ENCODE measurements at places on chromosomes 3 and 15.

DNA sequence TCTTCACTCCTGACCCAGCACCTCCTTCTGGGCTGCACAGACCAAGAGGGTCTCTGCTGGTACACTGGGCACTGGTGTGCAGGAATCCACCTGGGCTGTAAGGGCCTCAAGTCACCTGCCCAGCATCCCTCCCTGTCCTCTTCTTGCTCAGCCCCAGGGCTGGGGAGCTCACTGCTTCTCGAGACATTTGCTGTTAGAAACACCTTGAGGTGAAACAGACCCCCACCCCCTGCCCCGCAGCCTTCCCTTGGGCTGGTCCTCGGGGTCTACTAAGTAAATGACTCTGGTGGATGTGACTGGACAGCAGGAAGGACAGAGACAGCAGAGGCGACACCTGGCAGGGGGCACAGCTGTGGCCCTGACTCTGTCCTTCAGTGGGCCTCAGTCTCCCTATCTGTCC is 29.1 kb downstream of the LOXL1 start:
- DNase-seq = no peak

- no peak for DNase-seq
These were observed 26.4 kb upstream of the TSPAN3 start for GRCh38 chr15:77097248-77097721.

- no peak for DNase-seq
These were observed 8.8 kb downstream of the TMEM40 start for GRCh38 chr3:12750223-12750622.

GRCh38 chr15:89211678-89212170 is 9.7 kb downstream of the RLBP1 start:
- no peak for DNase-seq

DNA sequence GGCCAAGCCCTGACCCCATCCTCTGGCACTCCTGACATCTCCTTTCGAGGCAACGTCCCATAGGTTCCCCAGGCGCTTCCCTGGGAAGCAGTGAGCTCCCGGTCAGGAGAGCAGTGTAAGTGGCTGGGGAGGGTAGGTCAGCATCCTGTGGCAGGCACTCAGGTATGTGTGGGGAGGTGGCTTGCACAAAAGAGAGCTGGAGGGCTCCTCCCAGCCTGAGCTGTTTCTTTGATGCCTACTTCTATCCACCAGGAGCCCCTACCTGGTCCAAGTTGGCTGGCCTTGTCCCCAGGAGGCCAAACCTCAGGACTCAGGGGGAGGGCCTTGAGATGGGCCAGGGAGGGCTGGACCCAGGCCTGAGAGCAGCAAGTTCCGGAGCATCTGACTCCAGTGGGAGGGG is 31.7 kb upstream of the LINGO1 start:
- no peak for DNase-seq

GRCh38 chr15:55282284-55282833 is 7.3 kb downstream of the RAB27A start:
- DNase-seq = peak; percentile 65

DNA sequence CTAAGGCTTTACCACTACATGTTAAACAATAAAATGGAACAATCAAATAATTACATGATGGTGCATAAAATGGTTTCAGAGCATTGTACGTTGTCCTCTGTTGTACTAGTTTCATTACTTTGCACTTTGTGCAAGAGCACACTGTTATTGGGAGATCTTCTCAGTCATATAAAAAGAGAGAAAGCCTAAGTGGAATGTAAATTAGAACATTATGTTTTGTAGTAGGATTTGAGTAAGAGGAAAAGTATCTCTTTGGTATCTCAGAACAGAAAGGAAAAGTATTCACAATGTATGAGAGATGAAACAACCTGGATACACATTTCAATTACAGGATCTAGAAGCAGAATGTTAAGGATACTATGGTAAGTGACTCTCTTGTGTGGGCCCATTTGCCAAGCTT is 26.9 kb upstream of the PLSCR2 start:
- DNase-seq = no peak

- no peak for DNase-seq
These were observed 40.2 kb downstream of the CMTM8 start for GRCh38 chr3:32278714-32279113.

DNA sequence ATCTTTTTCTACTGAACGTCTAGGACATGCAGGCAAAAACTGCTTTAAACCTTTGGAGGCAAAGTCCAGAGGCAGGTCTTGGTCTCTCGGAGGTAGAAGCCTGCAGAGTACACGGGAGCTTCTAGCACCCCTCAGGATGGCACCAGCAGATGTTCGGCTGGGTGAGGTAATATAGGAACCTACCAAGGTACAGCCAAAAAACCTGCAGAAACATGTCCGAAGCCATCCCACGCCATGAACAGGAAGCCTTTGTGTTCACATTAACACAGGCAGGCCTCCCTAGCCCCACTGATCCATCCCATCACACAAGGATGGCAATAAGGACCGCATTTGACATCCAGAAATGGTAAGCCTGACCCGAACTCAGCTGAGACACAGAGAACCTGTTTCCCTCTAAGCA is 157.9 kb upstream of the HES1 start:
- DNase-seq = no peak

- no peak for DNase-seq
These were observed 74.0 kb upstream of the PLSCR5 start for GRCh38 chr3:146679191-146679590.

DNA sequence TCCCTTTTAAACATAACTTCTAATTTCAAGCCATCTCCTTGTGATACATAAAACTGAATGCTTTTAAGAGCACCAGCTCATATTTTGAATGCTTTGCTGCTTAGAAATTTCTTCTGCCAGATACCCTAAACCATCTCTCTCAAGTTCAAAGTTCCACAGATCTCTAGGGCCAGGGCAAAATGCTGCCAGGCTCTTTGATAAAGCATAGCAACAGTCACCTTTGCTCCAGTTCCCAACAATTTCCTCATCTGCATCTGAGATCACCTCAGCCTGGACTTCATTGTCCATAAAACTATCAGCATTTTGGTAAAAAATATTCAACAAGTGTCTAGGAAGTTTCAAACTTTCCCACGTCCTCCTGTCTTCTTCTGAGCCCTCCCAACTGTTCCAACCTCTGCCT is 17.5 kb downstream of the OSTN start:
- DNase-seq = no peak

- DNase-seq = no peak
These were observed 411.5 kb upstream of the MCTP2 start for GRCh38 chr15:93819826-93820225.

GRCh38 chr3:117725314-117725713 is 1015.7 kb downstream of the TUSC7 start:
- no peak for DNase-seq

- no peak for DNase-seq
These were observed 143.8 kb upstream of the WNT5A start for GRCh38 chr3:55630921-55631299.

- DNase-seq = no peak
These were observed 73.7 kb downstream of the ABHD5 start for GRCh38 chr3:43764471-43764870.

- DNase-seq = no peak
These were observed 14.3 kb downstream of the ZIC4 start for GRCh38 chr3:147391781-147392624.

DNA sequence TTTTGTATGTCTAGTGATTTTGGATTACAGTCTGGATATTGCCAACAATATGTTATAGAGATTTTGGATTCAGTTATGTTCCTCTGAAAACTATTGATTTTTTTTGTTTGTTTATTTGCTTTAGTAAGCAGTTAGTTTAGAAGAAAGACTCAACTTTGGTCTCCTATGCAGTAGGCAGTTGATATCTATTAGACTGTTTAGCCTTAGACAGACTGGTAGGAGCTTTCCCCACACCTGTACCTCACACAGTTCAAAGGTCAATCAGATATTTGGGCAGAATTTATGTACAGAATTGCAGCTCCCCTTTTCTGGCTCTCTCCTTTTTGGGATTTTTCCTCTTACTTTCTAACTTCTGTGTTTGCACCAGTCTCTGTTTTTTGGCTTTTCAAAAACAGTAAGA is 42.3 kb downstream of the IL20RB start:
- no peak for DNase-seq

DNA sequence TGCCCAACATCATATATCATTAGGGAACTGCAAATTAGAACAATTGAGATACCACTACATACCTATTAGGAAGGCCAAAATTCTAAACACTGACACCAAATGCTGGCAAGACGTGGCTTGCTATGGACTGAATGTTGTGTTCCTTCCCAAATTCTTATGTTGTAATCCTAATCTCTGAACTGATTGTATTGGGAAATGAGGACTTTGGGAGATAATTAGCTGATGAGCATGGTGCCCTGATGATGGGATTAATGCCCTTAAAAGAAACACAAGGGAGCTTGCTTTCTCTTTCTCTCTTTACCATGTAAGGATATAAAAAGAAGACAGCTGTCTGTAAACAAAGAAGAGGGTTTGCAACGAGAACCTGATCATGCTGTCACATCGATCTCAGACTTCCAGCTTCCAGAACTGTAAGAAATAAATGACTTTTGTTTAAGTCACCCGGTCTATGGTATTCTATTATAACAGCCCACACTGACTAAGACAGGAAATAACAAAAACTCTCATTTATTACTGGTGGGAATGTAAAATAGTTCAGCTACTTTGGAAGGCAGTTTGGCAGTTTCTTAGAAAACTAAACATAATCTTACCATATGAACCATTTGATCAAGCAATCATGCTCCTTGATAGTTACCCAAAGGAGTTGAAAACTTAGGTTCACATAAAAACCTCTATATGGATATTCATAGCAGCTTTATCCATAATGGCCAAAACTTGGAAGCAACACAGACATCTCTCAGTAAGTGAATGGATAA is 458.3 kb upstream of the CBLB start:
- peak; percentile 14 for DNase-seq

DNA sequence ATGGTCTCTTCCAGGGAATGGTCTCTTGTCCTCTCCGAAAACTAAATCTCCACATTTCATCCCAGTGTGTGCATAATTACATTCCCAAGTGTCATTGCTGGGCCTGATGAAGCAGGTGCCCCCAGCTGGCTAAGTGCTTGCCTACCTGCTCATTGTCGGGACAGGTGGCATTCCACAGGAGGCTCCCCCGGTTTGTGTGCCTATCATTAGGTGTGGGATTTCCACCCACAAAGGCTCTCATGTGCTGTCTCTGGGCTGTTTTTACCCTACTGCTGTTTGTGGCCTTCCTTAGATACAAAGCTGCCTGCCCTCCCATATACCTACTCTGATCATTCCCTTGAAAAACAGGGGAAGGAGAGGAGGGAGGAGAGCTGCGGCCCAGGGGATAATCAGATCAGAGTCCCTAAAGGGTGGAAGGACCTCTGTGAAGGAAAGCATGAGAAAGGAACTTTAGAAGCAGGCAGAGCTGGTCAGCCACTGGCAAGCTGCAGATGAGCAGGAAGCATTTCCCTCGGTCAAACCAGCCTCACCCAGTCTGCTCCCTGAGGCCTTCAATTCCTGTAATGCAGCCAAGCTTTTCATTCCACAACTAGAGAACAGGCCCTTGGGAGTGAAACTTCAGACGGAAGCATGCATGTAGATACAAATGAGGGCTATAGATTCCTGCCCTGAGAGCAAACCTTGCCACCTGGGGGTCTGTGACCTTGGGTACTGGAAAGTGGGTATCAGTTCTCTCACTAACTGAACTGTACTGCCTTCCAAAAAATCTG is 60.7 kb upstream of the HEG1 start:
- DNase-seq = no peak

GRCh38 chr3:59408047-59408624 is 358.3 kb upstream of the CFAP20DC start:
- DNase-seq = no peak

GRCh38 chr15:82062479-82063454 is 16.9 kb upstream of the MEX3B start:
- no peak for DNase-seq

GRCh38 chr3:130907966-130908365 is 14.1 kb downstream of the ATP2C1 start:
- peak; percentile 34 for DNase-seq

GRCh38 chr15:85717212-85717611 is 77.5 kb downstream of the KLHL25 start:
- DNase-seq = no peak

GRCh38 chr3:124266487-124266886 is 274.6 kb upstream of the ROPN1 start:
- no peak for DNase-seq

DNA sequence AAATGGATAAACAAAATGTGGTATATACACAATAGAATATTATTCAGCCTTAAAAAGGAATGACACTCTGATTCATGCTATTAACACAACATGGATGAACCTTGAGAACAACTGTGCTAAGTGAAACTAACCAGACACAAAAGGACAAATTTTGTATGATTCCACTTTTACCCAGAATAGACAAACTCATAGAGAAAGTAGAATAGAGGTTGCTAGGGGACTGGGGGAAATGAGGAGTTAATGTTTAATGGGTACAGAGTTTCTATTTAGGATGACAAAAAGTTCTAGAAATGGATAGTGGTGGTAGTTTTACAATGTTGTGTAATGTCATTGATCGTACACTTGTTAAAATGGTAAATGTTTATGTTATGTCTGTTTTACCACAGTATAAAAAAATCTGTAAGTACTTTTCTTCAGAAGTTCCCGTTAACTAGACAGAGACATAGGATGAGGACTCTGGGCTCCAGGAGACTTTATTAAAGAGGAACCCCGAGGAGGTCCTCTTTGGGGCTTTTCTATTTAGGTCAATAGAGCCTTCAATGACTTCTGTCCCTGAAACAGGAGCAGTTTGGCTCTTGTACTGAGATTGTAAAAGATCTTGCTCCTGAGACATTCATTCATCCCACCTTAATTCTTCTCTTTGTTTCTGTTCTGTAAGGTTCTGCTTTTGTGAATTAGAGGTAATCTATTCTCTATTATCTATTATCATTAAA is 24.5 kb downstream of the ABHD6 start:
- no peak for DNase-seq

DNA sequence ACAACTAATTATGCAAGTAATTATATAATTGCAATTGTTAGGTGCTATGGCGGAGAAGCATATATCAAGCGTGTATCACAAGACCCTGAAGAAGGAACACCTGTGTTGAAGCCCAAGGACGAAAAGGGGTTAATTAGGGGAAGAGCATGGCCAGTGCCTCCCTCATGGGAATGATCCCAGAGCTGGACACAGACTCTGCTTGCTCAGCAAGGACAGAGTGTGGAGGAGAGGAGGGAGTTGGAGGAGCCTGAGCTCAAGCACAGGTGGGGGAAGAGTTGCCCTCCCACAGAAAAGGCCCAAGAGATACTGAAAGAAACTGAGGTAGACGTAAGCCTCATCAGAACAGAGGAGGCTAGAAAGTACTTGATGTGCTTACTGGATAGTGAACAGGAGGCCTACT is 423.7 kb downstream of the EPHB1 start:
- no peak for DNase-seq

- DNase-seq = no peak
These were observed 367.4 kb upstream of the WNT5A start for GRCh38 chr3:55854494-55854893.

DNA sequence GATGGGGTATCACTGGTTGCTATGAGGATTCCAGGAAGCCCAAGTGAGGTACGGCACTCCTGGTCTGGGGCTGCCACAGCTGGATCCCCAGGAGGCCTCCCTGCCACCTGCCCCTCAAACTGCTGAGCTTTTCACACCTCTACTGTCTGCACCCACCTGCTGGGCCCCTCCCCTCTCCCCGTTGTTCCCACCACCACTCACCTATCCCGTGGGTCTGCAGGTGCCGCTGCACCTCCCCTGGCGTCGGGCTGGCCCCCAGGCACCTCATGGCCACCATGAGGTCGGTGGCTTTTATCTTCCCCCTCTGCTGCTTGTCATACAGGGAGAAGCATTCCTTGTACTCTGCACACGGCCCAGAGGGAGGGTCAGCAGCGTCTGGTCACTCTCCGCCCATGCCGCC is 5.8 kb downstream of the CALML4 start:
- DNase-seq = no peak

GRCh38 chr15:80682201-80682600 is 12.9 kb upstream of the ABHD17C start:
- no peak for DNase-seq

GRCh38 chr15:71337197-71337845 is 222.1 kb downstream of the THSD4 start:
- DNase-seq = no peak

Measured in CD4-positive, alpha-beta T cell treated with Interleukin-4 for 4 hours (primary cell).